CD14-positive monocyte (primary cell): ENCODE measurements at places on chromosomes 2 and 18.

DNA sequence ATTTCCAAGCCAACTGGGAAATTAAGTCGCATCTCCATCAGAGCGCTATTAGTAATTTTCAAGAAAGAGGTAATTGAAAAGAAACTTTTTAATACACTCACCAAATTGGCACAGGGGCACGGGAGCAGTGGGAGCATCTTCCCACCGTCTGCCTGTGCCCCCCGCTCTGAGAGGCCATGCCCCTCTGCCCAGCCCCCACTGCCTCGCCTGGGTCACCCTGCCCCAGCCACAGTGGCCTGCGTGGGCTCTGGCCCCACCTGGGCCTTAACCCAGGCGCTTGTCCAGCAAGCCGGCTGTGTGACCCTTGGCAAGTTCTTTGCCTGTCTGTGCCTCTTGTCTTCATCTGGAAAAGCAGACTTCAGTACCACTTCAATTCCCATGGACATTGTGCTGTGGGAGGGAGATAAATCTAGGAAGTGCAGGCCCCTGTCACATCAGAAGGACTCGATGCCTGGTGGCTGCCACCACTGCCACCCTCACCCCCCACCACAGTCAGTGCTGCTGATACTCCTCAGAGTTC lies 31.9 kb downstream of the GLI2 start:
- no peak for DNase-seq

- DNase-seq, result no peak
Measured at GRCh38 chr2:39240758-39241157, 3.0 kb downstream of the CDKL4 start.

GRCh38 chr2:174224665-174225288 lies 23.6 kb downstream of the OLA1 start:
- DNase-seq, result no peak

GRCh38 chr2:224466304-224466895 lies 64.5 kb upstream of the FAM124B start:
- no peak for DNase-seq
